Central memory CD4-positive, alpha-beta T cell (primary cell): ENCODE measurements at places on chromosomes 4 and X.

DNA sequence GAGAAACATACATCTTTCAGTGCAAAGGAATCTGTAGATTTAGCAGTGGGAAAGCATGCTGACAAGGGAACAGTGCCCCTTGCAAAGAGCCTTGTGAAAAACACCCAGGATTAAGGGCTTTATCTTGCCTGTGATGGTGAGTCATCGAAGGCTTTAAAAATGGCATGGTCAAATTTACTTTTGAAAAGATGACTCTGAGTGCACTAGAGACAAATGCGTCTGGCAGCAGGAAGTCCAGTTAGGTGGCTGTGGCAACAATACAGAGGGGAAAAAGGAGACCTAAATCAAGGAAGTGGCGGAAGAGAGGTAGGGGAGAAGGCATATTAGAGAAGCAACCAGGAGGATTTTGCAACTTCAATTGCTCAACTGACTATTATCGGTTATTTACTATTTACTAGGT lies 472.6 kb upstream of the CPEB2 start:
- no peak for DNase-seq

DNA sequence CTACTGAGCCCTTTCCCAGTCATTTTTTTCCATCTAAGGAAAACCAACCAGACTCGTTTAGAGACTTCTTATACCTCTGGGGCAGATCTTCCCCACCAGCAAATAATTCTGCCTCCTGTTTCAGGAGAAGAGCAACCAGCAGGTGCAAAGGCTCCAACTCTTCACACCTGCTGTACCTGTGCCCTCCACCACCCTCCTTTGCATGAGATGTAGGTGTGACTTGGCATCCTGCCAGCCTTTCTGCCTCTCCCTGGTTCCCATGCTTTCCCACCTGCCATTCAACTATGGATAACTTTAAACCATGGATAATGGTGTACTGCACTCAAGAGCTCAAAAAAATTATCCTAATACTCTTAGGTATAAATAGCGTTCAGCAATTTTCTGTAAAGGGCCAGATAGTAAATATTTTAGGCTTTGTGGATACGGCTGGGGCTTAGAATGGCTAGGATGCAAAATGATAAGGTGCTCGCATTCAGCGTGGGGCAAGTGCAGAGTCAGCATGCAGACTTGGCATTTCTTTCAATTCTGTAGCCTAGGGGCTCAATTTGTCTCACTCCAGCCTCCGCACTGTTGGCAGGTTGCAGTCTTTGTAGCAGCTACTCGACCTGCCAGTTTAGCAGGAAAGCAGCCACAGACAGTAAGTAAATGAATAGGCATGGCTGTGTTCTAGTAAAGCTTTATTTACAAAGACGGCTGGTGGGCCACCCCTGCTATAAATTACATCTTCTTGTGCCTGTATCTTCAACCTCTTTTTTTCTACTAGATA lies 79.8 kb downstream of the HCCS start:
- no peak for DNase-seq

GRCh38 chr4:11183356-11183740 lies 245.3 kb downstream of the HS3ST1 start:
- no peak for DNase-seq

DNA sequence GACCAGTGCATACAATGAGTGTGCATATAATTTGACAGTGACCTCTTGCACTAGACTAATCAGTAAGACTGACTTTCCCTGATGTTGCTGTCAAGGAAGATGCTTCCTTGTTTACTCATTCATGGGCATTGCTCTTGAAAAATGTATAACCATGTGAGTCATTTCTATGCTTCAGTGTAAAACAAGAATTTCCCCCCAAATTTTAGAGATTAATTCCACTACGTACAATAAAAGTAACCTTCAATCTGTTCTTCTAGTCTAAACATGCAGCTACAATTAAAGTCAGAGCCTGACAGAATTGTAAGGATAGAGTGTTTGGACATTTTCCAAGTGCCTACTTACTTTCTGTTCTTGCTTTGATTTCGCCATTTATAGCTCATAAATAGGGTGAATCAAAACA lies 935.7 kb downstream of the RAPGEF2 start:
- DNase-seq, result no peak

DNA sequence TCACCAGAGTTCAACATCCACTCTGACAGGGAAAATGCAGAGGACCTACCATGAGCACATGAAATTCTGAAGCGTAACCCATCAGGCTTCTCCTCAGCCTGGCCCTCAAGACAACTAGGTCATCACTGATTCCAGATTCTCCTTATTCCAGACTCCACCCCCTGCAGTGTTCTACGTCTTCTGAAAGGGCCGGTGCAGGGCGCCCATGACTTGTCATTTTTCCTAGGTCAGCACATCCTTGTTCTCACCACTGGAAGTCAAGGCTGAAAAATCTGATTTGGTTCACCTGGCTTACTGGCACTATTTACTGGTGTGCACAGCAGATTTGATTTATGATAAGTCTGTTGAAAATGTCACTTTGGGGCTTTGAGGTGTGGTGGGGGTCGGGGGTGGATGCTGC lies 140.9 kb upstream of the KLF3 start:
- no peak for DNase-seq

DNA sequence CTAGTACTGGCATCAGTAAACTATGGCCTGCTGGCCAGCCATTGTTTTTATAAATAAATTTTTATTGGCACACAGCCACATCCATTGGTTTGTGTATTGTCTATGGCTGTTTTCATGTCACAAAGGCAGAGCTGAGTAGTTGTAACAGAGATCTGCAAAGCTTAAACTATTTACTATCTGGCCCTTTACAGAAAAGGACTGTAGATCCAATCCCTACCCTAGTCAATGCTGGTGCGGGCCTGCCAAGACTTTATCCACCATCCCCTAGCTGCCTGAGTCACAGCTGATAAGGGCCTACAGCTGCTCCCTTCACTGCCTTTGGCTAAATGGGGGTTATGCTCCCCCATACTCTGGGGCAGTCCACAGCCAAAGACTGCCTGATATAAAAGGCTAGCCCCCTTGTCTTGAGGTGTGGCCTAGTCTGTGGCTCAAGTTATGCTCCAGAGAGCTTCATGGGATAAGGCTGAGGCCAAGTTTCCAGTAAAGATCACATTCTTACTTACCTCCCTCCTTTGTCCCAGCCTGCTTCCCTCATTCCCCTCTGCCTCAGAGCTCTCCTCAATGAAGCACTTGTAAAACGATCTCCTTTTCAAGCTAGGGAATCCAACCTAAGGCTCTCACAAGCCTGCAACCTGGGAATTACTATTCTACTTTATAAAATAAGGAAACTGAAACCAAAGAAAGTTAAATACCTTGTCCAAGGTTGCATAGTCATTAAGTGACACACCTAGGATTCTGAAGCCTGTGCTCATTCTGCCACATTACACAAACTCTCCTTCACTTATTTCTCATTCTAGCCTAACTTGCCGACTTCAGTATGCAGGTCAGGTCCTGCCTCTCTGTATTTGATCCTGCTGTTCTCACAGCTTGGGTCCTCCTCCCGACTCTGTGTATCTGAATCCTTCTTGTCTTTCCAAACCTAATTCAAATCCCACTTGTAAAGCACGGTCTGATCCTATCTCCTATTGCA lies 20.7 kb downstream of the ACE2 start:
- no peak for DNase-seq

GRCh38 chr4:73868206-73869129 lies 725 bp upstream of the CXCL1 start:
- no peak for DNase-seq

DNA sequence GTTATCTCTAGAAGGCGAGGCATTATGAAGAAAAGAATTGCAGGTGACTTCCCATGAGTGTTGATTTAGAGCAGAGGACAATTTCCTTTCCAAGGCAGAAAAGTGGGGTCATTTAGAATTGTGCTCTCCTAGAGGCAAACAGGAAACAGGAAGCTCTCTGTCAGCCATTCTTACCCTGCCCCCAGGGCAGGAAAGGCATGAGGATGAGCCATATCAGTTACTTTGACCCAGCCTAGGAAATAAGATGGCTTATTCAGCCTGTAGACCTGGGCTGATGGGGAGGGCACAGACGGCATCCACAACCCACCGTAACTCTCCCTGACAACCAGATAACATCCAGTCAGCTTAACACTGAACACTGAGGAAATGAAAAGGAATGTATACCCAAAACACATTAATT lies 88.8 kb upstream of the KDR start:
- DNase-seq, result no peak

DNA sequence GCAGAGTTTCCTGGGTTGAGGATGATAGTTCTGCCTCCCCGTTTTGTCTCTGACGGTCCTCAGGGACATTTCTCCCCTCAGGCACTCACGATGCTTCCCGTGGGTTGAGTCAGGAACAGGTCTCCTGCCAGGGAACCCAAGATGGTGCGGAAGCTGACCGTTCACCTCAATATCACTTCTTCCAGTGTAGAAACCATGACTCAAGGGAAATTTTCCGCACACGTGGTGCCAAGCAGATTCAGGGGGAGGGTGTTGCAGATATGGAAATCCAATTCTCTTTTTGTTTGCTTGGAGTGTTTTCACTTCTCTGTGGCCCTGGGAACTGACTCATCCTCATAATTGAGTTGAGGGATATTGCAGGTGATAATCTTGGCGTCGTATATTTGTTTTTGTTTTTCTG lies 46.7 kb downstream of the CXorf49B start:
- DNase-seq, result no peak

GRCh38 chr4:127250577-127250976 lies 382.2 kb upstream of the INTU start:
- DNase-seq, result no peak

DNA sequence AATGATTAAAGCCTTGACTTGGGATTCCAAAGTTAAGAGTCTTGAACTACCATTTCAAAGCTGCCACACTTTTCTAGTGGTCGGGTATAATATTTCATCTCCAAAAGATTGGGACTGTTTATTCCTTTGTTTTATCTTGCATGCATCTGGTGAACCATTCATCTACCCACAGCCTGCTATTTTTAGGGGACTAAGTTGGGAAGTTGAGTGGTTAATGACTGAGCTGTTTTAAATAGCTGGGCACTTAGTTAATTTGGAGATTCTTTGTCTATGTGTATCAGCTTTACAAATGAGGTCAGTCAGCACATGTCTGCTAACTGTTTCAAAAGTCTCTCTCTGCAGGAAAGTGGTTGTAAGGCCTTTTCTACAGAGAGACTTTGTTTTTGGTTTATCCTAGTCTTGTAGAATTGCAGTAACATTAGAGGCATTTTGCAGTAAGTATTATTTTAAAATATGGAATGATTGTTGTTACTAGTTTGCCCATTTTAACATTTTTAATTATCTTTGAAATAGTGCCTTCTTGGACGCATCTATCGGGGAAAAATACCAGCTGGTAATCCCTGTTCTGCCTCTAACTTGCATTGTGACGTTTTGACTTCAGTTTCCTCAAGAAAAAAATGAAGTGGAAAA lies 8.2 kb downstream of the BMP2K start:
- DNase-seq, result no peak

GRCh38 chrX:69068301-69069085 lies 96.8 kb downstream of the PJA1 start:
- no peak for DNase-seq

- no peak for DNase-seq
Observed at GRCh38 chr4:168199260-168199957, 107.1 kb downstream of the ANXA10 start.

GRCh38 chrX:64395568-64395929 lies 297 bp upstream of the MTMR8 start:
- DNase-seq, result no peak

GRCh38 chrX:136318156-136318555 lies 17.4 kb downstream of the ADGRG4 start:
- DNase-seq, result no peak

DNA sequence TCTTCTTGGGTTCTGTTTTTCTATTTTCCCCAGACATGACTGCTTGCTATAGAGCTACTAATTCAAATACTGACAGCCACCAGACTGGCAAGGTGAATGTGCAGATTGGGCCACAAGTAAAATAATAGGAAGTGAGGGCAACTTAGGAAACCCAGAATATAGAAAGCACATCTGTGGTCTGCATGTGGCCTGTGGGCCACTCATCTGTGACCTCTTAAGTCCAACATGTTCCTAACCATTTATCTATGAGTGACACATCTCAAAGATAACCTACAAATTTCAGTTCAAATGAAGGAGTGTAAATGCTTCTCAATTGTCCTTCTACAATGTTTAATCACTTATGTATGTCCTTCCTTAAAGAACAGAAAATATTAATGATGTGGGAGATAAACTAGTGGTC lies 128.9 kb downstream of the REELD1 start:
- no peak for DNase-seq

- no peak for DNase-seq
Observed at GRCh38 chrX:7635604-7636003, 207.4 kb upstream of the VCX start.

- peak; percentile 19 for DNase-seq
Observed at GRCh38 chr4:47010912-47011446, 17.6 kb upstream of the GABRA4 start.

- no peak for DNase-seq
Observed at GRCh38 chr4:140904904-140905303, 148.7 kb upstream of the TBC1D9 start.

DNA sequence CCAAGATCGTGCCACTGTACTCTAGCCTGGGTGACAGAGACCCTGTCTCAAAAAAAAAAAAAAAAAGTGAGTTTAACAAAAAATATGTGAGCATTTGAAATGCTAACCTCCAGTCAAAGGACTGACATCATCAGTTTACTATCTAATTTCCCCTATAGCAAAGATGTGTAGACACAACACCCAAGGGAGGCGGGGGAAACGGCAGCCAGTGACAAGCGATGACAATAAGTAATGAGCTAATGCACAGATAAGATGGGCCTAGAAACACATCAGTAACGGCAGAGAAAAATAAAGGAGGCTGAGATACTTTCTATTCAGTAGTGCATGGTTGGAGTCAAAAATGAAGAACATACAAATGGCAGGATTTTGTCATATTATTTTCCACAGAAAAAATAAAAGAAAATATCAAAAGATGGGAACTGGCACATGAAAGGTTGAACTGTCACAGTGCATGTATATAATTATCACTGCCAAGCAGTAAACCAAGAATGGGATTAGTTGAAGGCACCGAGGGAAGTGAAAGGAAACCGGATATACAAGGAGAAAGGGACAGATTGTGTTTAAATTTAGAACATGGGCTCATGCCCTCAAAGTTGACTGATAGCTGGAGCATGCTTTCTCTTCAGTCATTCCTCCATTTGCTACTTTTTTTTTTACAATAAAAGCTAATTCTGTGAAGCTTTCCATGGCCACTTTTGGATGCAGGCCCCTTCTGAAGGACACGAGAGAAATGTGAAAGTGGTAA lies 41.8 kb downstream of the IGFBP7 start:
- no peak for DNase-seq

- peak; percentile 29 for DNase-seq
Observed at GRCh38 chrX:45070116-45071007, 130.3 kb downstream of the DIPK2B start.

- peak; percentile 21 for DNase-seq
Observed at GRCh38 chr4:69764311-69764710, 3.9 kb upstream of the SULT1B1 start.
